CD4-positive, alpha-beta T cell treated with Interleukin-15 for 1 hour (primary cell): ENCODE measurements at places on chromosomes 13 and 19.

DNA sequence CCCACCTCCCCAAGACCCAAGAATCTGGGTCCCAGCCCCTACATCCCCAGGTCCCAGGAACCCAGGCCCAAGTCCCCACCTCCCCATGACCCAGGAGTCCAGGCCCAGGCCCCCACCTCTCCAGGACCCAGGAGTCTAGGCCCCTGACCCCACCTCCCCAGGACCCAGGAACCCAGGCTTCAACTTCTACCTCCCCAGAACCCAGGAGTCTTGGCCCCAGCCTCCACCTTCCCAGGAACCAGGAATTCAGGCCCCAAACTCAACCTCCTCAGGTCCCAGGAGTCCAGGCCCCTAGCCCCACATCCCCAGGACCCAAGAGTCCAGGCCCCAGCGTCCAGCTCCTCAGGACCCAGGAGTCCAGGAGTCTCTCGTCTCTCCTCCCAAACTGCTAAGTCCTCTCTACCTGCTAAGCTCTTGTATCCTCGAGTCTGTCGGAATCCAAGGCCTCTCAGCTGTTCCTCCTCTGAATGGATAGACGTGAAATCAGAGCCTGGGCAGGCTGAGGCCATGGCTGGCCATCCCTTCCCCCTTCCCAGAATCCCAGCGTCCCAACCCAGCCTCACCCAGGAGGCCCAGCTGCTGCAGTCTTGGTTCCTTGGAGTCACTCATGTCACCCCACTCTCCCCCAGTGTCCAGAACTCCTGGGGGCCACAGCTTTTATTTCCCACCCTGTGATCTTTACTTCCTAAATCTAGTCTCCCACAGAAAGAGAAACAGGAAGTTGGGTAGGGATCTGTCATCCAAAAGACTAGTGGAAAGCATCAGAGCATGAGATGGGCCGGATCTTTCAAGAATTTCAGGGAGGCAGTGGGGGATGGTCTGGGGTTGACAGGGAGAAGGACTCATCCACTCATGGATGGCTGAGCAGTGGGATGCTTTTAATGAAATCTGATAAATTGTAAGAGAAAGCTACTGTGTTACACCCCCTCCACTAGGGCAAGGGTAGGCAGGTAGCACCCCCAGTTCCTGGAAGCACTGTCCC is at the start of gene CD209:
CD209 (minus strand) TSS at position 632 of the 982 bp plus-strand sequence; CDS start at position 609, 23 bp downstream.
- DNase-seq, result no peak

DNA sequence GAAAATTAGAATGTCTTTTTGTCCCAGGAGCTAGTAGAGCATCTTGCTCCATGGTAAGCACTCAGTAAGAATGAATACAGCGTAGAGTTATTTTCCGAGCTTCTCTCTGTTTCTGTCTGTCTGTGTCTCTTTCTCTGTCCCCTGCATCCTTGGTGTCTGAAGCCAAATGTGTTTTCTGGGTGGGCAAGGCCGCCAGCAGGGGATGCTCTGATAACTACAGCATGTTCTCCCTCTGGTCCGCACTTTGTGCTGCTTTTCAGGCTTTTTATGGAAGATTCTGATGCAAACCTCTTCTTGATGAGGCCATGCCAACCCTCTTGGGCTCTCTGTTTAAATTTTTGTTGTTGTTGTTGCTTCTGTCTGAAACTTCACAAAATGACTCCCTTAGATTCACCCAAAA is 142.8 kb upstream of the UBL3 start:
- DNase-seq, result no peak

- no peak for DNase-seq
Observed at GRCh38 chr19:7851623-7852500, 21.8 kb downstream of the EVI5L start.

- peak; percentile 57 for DNase-seq
Observed at GRCh38 chr19:41546386-41546789, 29.6 kb upstream of the CEACAM21 start.

DNA sequence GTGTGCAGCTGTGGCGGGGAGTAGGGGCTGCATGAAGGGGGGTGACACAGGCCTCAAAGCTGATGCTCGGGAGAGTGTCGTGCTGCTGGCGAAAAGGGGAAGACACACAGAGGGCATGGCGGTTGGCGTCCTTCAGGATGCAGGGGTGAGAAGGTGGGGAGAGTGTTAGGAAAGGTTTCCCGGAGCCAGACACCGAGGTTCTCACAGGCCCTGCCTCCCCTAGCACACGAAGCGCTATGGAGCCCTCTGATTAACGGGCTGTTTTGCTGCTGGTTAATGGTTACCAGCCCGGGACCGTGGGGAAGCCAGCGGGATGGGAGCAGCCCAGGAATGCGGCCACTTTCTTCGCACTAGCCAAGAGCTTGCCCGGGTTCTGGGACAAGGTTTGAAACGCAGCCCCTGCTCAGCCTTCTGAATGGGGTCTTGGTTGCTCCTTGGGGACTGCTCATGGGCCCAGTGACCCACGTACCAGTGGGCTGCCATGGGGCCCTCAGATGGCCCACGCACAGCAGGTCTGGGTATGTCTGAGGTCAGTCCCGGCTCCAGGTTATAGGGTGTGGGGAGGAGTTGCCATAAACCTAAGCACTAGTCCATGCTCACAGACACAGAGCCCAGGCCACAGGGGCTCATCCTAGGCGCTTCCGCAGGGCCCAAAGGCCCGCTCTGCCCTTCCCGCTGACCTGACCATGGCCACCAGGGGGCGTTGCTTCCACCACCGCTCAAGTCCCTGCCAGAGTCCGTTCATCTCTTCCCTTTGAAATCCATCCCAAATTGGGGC is 31.3 kb upstream of the ISYNA1 start:
- DNase-seq, result peak; percentile 38
